ENCODE measurements at places on chromosomes 4 and X. TPM values are rescaled to one million over a fixed set of nuclear protein-coding genes. Genes with fewer than 3 reads are reported as not detected.

Gene SMIM10L2A
- 1.9 TPM for total RNA-seq

GRCh38 chr4:118881512-118882146 is 7.0 kb upstream of the SYNPO2 start:
- no peak for DNase-seq

Gene CFAP47
- not detected for total RNA-seq

Gene GAGE12E
- total RNA-seq: not detected

Gene HTRA3
- 49.6 TPM for total RNA-seq

Gene SPACA5
- total RNA-seq: not detected

Gene F9
- total RNA-seq: not detected

DNA sequence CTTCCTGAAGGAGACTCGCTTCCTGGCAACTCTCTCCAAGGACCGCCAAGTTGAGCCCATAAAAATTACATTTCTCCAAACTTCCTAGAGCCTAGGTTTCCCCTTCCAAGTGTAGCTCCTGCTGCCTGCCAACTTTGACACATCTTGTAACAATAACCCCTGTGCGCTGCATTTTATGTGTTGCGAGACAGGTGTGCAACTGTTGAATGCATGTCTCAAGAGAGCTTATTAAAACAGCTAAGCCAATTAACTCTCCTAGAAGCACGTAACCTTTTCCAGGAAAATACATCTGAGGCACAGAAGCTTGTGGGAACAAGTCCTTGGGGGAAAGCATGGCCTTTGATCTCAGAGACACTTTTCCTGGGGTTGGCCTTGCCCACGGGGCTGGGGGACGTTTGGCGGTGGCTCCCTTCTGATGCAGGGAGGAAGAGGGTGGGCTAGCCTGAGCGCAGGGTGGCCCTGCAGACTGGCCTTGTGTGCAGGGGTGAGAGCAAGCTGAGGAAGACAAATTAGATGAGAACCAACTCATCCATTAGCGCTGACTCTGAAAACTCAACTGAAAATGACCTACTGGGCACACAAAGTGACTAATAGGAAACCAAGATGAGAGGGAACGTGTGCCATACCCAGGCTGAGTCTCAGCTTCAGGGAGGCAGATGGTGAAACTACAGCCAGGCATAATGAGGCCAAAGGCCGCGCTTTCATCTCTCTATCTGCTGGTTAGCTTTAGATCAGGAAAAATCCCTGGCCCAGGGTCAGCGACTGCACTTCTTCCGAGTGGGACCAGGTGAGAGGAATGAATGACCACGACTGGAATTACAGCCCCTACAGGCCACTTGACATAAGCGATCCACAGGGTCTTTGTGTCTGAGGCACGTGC is 75.3 kb downstream of the ENPP6 start:
- no peak for DNase-seq

Gene OTUD6A
- not detected for total RNA-seq

Gene VGLL1
- not detected for total RNA-seq

Gene ZNF330
- total RNA-seq: 32.6 TPM

Measured in sigmoid colon (tissue), 7 donors.